ENCODE measurements at places on chromosomes 4 and X.

DNA sequence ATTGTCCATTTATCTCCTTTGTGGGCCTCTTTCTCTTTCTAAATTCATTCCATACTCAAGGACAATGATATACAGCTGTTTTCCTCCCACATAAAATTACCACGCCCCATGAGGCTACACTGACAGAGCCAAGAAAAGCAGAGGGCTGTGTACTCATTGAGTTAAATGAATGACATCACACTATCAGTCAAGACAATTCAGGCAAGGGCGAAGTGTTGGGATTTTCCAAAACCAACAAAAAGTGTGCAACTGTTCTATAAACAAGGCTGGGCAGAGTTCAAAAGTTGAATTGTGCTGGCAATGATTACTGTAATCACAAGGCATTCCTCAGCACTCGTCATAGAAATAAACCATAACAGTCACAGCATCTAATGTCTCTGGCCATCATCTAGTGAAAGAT lies 799.6 kb upstream of the DIAPH2 start:
- DNase-seq: no peak

DNA sequence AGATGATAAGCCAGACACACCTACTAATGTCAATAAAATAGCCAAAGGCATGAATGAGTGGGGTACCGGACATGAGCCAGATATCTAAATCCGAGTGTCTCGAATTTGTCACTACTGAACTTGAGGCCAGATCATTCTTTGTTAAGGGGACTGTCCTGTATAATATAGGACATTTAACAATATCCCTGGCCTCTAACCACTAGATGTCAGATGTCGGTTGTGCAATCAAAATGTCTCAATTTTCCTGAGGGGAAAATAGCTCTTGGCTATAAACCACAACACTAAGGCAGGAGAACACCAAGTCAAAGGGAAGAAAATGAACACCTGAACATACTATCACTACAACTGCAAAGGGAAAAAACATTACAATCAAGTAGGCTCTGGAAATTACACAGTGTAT lies 154.5 kb downstream of the GPM6A start:
- no peak for DNase-seq

GRCh38 chr4:64857815-64858214 lies 448.6 kb upstream of the TECRL start:
- DNase-seq: no peak

DNA sequence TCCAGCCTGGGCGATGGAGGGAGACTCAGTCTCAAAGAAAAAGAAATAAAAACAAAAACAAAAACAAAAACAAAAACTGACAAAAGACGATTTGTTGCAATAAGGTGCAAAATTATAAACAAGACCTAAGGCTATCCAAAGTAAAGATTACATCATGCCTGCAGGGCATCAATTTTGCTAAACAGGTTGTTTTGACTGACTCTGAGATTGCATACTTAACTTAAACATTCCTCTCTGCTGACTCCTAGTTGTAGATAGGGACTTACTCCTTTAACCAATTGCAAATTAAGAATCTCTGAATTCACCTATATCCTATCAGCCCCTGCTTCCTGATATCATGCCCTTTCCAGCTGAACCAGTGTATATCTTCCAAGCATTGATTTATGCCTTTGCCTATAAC lies 2687.3 kb downstream of the PCDH7 start:
- no peak for DNase-seq

- no peak for DNase-seq
Measured at GRCh38 chr4:98203332-98204235, 57.6 kb upstream of the RAP1GDS1 start.

DNA sequence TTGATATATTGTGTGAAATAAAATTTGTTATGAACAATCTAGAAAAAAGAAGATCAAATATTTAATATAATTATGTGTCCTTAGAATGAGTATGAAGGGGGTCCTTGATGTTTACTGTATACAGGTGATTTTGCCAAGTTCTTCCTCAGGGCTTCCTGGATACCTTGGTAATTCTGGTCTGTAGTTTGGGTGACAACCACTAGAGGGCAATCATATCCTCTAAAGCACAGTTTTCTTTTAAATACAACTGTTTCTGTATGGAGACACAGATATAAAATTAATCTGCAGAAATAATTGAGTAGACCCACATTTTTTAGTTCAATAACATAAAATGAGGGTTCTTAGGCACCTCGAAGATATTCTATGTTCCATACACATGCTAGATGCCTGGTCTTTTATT lies 157.7 kb downstream of the SPANXN1 start:
- DNase-seq: no peak

GRCh38 chr4:155510771-155511170 lies 134.0 kb upstream of the MAP9 start:
- DNase-seq: no peak

Data from progenitor cell of endocrine pancreas (in vitro differentiated cells).